OCI-LY7 (cell line): ENCODE measurements at places on chromosomes 3 and 15. TPM values are rescaled to one million over a fixed set of nuclear protein-coding genes. Genes with fewer than 3 reads are reported as not detected.

Gene CNTN6
- total RNA-seq = not detected in 2 replicates

Gene ARPIN
- not detected in 2 replicates for total RNA-seq

Gene CISH
- total RNA-seq = not detected in 2 replicates

Gene AADACL2
- not detected in 2 replicates for total RNA-seq

GRCh38 chr3:120258009-120258408 lies 27.0 kb downstream of the GPR156 start:
- no peak for DNase-seq

DNA sequence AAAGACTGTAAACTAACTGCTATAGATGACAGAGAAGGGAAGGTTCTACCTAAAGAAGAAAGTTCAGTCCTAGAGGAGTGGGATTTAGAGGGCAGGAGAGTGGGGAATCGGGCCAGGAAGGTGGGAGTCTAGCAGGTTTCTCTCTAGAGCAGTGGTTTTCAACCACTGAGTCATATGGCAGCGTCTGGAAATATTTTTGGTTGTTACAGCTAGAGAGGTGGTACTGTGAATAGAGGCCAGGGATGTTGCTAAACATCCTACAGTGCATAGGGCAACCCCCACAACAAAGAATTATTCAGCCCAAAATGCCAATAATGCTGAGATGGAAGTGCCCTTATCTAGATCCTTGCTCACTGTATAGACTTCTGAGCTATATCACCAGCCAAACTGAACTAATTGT lies 28.7 kb downstream of the ATP1B3 start:
- DNase-seq = no peak

GRCh38 chr15:70067011-70067410 lies 30.7 kb downstream of the TLE3 start:
- DNase-seq = no peak

DNA sequence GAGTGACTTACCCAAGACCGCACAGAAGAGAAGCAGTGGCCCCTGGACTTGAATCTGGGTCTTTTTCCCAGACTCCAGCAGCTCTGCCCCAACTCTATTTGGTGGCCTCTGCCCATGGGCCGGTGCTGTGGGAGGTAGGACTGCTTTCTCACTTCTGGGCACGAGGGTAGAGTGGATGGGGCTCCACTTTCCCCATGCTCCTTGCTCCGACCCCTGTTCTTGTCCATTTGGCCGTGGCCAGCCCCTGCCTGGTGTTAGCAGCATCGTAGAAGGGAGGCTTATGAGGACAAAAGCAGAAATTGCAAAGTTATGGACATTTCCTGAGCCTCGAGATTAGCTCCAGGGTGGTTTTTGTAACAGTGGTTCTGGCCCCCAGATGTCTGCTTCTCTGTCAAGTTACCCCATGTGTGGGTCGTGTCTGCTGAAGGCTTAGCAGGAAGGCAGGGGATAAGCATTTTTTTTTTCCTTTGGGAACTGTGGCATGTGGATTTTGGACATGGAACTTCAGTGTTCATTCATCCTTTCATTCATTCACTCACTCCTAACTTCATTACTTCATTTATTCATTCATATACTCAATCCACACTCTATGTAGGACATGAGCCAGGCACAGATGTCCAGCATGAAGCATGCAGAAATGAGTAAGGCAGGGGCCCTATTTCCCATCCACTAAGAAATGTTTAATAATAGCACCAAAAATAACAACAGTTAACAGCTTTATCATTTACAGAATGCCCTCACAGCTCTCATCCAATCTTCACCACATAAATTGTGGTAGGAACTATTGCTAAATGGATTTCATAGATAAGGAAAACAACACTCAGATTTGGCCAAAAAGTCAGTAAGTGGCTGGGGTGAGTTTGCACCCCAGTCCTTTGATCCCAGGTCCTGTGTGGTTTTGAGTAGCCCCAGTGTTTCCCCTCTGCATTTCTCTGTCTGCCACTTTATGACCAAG lies 180.5 kb downstream of the OPA1 start:
- DNase-seq = no peak

DNA sequence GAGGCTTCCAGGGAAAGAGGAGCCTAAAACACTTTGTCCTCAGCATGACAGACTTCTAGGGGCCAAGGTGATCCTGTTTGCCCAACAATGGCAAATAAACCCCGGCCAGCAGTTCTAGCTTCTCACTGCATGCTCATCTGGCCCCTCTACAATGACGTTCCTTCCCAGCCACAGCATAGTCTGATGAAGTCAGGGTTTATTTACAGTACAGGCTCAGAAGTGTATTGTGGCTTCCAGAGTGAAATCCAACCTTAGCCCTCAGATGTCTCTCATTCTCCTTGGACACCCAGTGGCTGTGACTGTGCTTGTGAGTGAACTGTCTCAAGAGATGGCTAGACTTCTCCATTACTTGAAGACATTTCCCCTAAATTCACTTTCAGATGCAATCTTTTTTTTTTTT lies 40.8 kb downstream of the BFSP2 start:
- DNase-seq = no peak

DNA sequence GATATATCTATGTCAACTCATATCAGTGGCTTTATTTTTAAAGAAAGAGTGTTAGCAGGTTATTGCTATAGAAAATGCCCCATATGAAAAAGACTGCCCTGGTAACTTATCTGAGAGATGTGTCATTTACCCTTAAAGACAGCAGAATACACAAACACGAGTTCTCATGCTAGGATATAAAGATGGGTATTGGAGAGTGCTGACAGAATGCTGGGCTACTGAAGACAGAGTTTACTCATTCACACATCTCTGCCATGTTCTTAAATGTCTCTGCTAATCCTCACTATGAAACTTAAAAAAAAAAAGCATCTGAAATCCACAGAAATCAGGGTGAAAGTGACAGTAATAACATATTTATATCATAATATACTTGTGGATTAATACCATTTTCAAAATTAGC lies 126.7 kb downstream of the FOXP1 start:
- no peak for DNase-seq

DNA sequence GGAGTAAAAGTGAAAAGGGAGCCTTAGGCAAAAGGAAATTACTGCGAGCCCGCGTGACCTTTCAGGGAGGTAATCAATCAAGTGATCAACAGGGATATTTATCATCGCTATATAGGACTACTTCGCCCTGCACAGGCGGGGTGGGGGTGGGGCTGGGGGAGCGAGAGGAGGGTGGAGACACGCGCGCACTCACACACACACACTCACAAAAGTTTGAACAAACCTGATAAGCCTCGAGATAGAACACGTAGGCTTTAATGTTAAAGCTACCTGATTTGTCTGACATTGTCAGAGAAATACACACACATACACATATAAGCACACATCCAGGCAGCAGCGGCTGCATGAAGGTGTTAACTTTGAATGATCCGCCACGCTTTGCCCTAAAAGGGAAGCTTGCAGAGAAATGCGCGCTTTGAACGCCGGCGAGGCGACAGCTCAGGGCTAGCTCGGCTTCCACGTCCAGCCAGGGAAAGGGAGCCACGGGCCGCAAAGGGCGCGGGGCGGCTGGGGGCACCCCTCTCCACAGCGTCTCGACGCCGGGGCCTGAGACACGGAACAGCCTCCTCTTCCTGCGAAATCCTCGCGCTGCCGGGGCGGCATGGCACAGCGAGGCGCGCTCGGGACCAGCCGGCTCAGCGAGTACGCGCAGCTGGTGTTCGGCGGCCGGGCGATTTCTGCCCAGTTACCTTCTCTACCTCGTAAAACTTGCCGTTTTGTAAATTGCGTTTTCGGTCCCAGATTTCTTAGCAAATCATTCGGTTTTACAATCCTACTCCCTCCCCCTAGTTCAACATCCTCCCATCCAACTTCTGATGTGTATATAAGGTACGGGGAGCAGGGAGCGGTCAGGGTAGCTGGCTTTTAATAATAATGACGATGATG lies 4.8 kb upstream of the MECOM start:
- no peak for DNase-seq

- no peak for DNase-seq
Measured at GRCh38 chr3:114122027-114122709, 56.7 kb downstream of the DRD3 start.

DNA sequence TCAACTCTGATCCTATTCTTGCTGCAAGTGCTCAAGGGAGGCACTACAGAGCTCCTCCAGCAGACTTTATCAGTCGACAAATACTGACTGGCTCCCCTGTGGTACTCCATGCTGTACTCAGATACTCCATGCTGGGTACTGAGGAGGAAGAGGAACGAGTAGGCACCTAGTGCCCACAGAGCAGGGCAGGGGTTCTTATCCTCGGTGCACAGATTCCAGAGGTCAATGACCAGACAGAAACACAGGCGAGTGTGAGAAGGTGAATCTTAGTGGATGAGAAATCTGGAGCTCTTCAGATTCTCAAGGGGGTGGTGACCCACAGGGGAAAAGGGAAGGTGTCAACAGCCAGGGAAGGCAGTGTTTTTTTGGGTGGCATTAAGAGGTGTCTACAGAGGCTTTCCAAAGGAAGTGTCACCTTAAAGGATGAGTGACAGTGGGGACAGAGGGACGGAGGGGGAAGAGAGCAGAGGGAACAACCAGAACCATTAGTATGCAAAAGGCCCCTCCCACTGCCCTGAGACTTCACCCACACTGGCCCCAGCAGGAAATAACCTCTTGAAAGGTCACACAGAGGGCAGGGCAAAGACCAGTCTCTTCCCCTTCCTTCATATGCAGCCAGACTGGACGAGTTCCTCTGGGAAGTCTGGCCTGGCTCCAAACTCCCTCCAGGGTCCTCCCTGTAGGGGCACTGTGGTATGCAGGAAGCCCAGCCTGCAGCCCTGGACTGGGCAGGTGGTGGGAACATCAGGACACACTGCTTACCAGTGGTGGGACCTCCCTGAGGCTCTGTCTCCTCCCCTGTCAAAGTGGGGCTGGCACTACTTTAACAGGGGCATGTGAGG lies 27.5 kb downstream of the CCDC12 start:
- no peak for DNase-seq

DNA sequence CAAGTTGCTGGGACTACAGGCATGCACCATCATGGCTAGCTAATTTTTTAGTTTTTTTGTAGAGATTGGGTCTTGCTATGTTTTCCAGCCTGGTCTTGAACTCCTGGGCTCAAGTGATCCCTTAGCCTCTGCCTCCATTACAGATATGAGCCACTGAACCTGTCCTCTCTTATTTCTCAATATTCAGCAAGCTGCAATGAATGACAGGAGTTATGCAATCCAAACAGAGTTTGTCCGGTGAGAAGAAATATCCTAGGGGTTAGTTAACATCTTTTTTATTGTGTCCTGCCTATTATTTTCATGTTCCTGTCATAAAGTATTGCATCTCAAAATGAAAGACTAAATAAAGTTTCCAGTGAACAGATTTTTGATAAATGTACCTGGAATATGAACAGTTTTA lies 1161.4 kb downstream of the OTOL1 start:
- DNase-seq = no peak

GRCh38 chr3:46447228-46447985 lies 17.3 kb downstream of the LTF start:
- no peak for DNase-seq

- DNase-seq = no peak
Measured at GRCh38 chr3:143294188-143294587, 174.6 kb downstream of the CHST2 start.

- no peak for DNase-seq
Measured at GRCh38 chr3:58659051-58659675, 7.4 kb downstream of the FAM3D start.
